ENCODE measurements at places on chromosomes 5 and 9. TPM values are rescaled to one million over a fixed set of nuclear protein-coding genes. Genes with fewer than 3 reads are reported as not detected.

DNA sequence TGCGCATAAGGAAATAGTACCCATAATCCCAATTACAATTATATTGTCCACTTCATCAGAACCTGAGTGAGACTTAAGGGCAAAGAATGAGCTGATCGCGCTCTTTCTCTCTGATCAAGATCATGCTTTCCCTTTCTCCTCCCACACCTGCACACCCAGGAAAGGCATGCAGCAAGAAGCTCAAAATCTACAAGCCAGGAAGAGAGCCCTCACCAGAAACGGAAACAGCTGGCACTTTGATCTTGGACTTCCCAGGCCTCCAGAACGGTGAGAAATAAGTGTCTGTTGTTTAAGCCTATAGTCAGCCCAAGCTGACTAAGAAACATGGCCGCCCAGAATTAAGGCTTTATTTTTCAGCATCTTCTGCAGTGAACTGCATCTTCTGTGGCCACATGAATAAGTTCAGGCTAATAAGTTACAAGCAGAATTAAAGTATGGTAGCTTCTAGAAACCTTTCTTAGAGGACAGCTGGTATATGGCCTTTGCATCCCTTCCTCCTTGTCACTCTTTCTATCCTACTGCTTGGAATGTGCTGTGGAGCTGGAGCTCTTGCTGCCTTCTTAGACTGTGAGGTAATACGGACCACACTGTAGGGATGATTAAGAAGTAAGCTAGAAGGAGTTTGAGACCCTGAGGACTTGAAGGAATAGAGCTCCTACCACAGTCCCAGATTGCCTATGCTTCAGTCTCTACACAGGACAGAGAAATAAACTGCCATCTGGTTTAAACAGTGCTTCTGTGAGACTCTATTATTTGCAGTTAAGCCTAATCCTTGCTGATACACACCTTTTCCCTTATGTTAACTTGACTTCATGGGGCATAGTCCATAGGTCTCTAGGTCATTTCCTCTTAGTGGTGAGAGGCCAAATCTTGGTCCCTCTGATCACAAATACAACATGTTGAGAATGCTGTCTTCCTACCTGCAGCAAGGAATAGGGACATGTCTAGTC lies 17.2 kb downstream of the OR2S2 start:
- DNase-seq, result no peak

DNA sequence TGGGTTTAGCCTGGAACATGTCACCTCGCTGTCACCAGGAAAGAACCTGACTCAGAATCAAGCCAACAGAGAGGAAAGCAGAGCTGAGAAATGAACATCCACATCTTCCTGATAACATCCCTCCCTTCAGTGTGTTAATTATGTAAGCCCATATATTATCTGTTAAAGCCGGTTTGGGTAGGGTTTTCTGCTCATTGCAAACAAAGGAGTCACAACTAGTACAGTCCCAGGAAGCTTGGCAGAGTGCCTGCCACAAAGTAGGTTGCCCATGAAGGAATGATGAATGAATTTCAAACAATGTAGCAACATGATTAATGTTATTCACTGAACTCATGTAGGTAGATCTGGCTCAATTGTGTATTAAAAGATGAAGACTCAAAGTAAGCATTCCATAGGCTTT lies 10.4 kb upstream of the PPARGC1B start:
- DNase-seq, result no peak

DNA sequence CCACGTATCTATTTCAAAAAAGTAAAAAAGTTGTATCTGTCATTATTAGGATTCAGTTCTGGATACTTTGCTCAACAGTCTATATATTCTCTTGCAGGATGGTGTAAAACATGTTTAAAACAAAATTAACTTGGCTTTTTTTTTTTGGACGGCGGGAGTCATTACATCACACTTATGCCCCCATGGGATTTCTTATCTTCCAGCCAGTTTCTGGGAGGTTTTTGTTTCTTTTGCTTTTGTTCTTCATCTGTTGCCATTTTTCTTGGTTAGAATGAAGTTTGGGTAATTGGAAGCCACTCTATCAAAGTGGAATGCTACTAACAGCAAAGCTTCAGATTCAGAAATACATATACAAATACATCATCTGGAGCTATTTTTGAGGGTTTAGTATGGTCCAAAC lies 1.8 kb upstream of the STARD4 start:
- DNase-seq, result no peak

Gene ITGA2
- 5.1 TPM for total RNA-seq

Gene SLC34A3
- total RNA-seq, result 0.27 TPM

Gene TERT
- total RNA-seq, result 4.3 TPM

Data from progenitor cell of endocrine pancreas (in vitro differentiated cells).